ENCODE measurements at places on chromosomes 1 and 21.
A peak's percentile ranks its signal among the peaks of the same experiment; 100 is the strongest.

DNA sequence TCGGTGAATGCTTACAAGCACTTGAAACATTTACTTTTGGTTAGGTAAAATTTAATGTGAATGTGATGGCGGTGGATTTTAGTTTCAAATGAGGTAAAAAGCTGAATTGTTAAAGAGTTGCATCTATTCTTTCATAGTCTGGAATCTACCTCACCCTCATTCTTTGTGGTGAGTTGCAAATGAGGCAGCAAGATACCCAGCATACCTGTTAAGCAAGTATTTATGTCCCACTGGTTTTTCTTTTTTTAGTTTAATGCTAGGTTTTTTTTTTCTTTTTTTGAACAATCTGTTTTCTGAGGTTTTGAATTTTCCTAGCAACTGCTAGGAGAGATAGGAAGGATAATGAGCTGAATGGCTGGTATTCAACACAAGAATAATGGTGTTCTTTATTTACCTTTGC lies 127.9 kb upstream of the CACYBP start:
- DNase-seq = no peak

DNA sequence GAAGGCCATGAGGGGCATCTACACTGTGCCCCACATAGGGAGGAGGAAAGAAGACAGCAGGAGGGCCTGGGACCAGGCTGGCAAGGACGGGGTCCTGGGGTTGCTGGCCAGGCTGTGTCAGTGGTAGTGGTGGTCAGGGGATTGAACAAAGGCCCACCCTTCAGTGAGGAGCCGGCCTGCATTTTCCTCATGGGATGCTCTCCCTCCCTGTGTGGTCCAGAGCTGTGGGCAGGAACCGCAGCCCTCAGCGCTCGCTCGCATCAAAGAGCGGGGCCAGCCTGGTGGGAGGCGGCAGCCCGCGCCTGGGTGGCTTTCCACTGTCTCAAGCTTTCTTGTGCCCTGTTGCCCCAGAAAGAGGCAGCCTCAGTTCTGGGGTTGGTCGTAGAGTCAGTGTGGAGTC lies 24.8 kb downstream of the LHX4 start:
- DNase-seq = no peak

DNA sequence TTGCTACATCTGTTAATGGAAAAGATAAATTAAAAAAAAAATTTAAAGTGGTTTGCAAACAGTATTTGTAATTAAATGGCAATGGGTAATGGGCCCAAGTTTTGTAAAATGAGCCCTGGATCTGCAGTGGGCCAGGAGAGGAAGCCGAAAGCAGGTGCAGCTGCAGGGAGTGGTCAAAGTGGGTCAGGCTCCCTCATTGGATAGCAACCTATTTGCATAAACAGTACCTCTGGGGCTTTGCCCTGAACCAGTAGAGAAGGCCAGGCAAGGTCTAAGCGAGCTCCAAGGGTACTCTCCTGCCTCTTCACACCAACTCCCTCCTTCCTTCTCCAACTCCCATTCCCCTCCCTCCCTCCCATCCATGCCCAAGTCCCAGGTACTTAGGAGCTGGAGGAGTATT lies 138.9 kb downstream of the HMGB4 start:
- no peak for DNase-seq

DNA sequence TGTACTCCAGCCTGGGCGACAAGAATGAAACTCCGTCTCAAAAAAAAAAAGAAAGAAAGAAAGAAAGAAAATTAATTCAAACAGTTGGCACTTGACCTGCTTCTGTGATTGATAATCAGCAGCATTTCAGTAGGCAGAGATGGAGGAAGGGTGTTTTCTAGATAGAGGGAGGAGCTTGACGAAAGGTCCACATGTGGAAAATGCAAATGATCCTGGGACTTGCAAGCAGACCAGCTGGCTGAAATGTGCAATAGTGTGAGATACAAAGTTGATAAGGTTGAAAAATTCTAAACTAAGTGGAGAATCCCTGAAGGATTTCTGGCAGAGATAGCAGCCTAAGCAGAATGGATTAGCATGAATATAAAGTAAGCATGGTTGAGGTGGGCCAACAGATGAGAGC lies 4.2 kb downstream of the ELAPOR1 start:
- no peak for DNase-seq

DNA sequence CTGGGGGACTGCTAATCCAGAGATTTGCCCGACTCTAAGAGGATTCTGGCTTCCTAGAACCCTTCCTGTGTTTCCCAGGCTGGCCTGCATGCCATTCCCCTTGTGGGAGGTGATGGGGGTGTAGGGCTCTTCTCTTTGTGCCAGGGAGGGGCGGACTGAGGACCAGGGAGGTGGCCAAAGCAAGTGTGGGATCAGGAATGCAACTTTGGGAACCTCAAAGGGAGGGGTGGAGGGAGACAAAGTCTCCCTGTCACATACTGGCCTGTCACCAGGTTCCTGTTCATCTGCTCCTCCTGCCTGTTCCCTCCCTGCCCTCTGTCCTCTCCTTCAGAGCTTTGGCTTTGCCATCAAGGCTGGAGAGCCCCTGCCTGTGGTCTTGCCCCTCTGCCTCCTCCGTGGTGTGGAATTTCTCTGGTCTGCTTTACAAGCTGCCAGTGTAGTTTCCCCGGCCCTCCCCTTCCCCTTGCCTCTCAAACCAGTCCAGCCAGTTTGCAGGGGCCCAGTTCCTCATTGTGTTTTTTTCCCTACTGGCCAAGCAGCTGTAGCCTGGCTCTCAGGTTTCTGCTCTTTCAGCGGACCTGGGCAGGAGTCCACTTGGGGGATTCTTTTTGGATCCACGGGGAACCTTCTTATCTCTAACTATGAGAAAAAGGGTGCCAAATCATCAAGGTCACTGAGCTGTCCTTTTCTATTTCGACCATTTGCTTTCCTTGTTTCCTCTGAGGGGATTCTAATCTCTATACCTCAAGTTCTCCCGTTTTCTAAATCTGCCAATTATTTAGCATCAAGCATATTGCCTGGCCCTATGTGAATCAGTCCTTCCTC lies 1.8 kb downstream of the CGN start:
- peak; percentile 30 for DNase-seq

DNA sequence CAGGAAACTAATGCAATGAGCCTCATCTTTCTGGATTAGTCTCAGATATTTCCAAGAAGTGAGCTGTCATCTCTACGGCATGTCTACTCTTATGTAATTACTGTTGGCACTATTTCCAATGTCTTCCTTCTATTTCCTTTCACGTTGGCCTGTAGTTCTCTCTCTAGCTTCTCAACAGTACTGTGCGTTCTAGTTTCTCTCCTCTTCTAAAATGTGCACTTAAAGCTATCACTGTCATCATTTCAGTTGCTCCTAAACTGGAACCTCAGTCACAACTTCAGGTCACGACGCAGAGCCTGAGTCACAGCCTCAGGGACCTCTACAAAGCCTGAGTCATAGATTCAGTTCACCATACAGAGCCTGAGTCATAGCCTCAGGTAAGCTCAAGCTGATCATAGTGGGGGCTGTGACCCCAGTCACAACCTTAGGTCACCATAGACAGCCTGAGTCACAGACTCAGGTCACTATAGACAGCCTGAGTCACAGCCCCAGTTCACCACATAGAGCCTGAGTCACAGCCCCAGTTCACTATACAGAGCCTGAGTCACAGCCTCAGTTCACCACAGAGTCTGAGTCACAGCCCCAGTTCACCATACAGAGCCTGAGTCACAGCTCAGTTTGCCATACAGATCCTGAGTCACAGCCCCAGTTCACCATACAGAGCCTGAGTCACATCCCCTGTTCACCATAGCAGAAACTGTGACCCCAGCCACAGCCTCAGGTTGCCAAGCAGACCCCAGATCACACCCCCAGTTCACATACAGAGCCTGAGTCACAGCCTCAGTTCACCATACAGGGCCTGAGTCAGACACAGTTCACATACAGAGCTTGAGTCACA lies 13.0 kb downstream of the WNT9A start:
- DNase-seq = peak; percentile 35

DNA sequence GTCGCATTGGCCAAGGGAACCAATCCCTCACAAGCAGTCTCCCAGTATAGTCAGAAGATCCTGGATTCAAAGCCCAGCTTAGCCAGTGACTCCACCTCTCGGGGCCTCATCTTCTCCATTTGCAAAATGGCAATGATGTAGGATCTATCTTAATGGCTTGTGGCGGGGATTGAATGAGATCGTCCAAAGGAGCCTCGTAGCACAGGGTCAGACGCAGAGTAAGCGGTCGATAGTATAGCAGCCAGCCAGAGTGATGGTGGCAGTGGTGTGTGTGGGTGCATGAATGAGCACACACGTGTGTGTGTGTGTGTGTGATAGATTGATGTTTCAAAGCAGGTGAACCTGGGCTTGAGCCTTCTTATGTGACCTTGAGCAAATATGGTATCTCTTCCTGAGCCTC lies 79.8 kb upstream of the WNT4 start:
- no peak for DNase-seq

- peak; percentile 79 for DNase-seq
Measured at GRCh38 chr1:112840631-112841624, 115.1 kb downstream of the SLC16A1 start.
